H7 (cell line): ENCODE measurements at places on chromosomes 2 and 18. TPM values are rescaled to one million over a fixed set of nuclear protein-coding genes. Genes with fewer than 3 reads are reported as not detected.
A peak's percentile ranks its signal among the peaks of the same experiment; 100 is the strongest.

DNA sequence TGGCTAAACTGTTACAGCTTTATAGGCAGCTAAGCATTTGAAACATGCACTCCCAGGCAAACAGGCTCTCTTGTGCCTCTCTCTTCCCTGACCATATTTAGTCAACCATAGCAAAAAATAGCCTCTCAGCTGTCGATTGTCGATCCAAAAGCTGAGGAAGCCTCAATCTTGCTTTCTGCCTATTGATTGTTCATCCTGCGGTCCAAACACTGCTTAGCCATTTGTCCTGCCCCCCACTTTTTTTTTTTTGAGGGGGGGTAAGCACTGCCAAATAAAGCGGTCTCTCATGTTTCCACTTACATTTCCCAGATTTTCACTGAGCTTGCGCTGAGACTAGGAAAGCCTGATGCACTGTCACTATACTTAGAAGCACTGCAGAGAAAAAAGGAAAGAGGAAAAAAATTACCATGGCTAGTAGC, 90.8 kb downstream of the MIB1 start:
- DNase-seq, result no peak

GRCh38 chr2:189594305-189594704, 13.7 kb upstream of the SLC40A1 start:
- no peak for DNase-seq

DNA sequence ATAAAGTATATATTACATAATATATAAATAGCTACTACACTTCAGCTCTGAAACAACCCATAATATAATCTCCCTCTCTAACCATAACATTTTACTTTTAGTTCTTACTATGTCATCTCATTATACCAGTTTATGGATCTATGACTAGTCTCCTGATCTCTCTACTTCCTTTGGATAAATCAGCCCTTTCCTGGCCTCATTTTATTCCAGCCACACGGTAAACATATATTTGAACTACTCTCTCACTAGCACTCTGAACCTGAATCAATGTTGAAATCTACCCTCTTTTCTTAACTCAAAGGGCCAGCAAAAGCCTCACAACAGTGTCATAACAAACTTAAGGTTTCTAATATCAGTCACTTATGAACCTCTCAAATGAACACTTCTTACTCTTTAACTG, 62.6 kb downstream of the BAZ2B start:
- no peak for DNase-seq

DNA sequence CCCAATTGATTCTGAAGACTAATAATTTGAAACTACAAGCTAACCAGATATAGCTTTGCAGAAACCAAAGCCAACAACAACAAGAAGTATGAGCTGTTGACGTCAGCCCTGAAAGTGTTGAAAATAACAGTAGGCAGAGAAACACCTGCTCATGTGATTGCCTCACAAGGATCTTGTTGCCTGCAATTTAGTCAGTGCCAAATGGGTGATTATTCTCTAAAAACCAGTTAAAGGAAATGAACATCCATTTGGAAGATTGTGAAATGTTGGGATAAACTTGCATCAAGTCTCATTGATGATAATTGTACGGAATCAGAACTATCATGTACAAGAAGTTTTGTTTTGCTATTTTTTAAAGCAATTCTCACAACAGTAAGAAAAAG, 2.8 kb downstream of the CYTIP start:
- no peak for DNase-seq

DNA sequence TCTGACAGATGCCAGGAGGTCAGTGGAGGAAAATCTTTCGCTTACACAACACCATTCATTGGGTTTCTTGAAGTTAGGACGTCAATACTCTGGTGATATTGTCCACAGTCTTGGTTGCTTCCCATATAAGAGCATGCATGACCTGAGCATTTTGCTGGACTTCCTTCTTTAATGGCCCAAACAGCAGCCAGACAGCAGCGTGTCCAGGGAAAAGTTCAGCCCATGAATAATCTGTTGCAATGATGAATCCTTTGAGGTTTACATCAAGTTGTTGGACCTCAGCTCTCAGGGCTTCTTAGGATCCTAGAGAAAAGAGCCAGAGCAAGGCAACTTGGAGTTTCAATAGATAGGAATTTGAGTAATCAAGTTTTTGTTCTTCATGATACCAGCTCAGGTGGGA, 155.6 kb upstream of the MGAT5 start:
- DNase-seq, result no peak

GRCh38 chr2:241248897-241249296, 60.4 kb downstream of the ANO7 start:
- no peak for DNase-seq

- DNase-seq, result no peak
Observed at GRCh38 chr18:32237049-32237448, 47.2 kb downstream of the MEP1B start.

DNA sequence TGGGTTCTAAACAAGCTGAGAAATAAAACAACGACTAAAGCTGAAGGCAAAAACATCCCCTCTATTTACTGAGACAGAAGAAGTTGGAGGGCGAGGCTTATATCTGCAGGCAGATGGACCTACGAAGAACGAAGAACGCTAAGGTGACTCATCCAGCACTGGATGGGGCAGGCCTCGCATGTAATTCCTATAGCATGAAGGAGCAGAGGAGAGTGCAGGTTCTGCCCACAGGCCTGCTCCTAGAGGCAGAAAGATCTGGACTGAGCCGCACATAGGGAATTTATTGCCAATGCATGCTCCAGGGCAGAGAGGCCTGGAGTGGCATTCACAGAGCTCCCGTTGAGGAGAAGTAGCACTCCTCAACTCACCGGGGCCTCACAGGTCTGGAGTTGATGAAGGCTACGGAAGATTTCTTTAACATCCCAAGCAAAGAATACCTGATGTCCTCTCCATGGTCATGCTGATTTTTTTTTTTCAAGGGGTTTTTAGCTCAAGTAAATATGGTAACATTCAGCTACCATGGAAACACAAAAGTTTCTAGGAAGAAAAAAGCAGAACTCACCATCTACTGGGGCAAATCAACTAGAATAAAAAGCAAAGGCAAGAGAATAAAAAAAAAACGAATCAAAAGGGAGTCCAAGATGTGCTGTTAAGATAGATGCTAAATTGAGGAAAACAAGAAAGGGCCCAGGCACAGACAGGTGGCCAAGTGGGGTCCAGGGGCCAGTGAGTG, 10.4 kb upstream of the METTL21A start:
- DNase-seq, result no peak

GRCh38 chr2:217316743-217317142, 456.9 kb upstream of the TNP1 start:
- no peak for DNase-seq

- DNase-seq, result peak; percentile 77
Observed at GRCh38 chr2:160210599-160211138, 10.6 kb upstream of the ITGB6 start.

GRCh38 chr2:28941008-28941407, 40.1 kb upstream of the TOGARAM2 start:
- DNase-seq, result no peak

DNA sequence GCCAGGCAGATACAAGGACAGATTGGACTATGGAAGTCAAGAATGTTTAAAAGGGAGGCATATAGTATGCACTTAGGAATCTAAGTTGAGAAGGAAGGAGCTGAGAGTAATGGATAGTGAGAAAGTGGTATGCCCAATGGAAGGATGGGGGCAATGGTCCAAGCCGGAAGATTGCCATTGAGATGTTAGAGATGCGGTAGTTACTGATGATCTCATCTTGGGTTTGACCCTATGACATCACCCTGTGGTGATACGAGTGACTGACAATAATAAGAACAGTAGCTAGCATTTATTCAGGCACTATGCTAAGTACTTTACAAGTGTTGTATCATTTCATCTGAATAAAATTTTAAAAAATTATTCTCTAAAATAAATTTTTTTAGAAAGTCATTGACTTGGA, 38.5 kb upstream of the ACMSD start:
- DNase-seq, result no peak

GRCh38 chr2:240846873-240847595, 21.6 kb upstream of the AGXT start:
- DNase-seq, result no peak

- DNase-seq, result no peak
Observed at GRCh38 chr2:64112016-64112415, 32.2 kb downstream of the PELI1 start.

DNA sequence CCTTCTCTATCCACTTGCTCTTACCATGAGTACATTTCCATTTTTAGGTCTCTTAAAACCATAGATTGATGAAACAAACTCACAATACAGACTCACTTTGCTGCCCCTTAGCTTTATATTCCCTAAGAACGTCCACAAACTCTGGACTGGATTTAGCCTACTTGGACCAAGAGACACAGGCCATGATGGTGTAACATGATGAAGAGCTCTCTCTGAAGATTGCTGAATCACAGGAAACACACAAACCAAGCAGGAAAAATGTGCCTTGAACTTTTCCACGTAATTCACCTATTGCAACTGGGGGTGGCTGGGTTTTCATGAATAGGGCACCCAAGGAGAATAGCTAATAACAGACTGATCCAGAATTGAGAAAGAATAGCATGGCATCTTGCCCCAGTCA, 201.7 kb upstream of the RBBP8 start:
- DNase-seq, result no peak

GRCh38 chr2:105797298-105797819, 52.6 kb downstream of the NCK2 start:
- no peak for DNase-seq

DNA sequence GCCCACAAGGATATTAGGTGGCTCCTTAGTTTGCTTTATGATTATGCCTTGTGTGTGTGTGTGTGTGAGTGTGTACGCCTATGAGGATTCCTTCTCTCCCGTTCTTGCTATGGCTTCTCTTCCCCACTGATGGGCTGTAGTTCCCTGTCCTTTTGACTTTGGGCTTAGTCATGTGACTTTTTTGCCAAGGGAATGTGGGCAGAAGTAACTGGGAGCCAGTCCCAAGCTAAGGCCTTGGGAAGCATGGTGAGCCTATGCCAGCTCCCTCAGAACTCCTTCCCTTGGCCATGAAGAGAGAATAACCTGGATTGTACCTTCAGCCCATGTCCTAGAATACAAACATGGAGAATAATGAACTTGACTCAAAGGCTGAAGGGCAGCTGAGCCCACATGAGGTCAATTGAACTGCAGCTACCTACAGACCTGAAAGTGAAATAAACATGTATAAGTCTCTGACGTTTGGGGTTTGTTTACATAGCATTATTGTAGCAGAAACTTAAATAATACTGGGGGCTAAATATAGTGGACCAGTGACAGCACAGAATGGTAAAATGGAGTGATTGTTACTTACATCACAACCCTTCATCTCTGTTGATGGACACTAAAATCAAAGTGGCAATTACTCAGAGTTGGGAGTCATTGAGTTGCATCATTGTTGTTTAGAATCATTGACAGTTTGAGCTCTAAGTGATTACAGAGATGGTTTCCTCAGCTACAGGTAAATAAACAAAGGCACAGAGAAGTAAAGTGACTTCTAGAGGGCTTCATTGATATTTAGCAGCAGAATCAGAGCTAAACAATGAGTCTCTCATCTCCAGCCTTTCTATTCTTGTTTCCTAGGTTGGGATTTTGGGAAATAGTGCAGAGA, 15.3 kb upstream of the IL36G start:
- DNase-seq, result no peak

DNA sequence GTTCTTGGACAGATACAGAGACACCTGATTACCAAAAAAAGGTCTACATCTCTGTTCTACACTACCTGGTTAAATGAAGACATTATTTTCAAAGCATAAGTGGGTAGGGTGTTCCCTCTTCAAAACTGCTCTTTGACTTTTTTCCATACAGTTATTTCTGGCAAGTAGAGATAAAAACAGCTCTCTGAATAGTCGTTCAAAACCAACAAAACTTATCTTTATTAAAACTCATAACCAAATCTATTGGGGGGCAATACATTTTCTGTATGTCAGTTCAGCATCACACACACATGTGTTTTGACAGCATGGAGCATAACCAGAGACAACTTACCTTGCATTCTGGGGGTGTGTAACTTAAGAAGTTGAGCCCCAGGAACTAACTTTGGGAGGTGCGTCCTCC, 149.0 kb upstream of the EPC2 start:
- no peak for DNase-seq

Gene SLC5A7
- total RNA-seq, result 0.03 TPM in 1 of 2 replicates, not detected in the other

Gene SH3RF3
- total RNA-seq, result 0.80 and 1.0 TPM in 2 replicates

Gene COBLL1
- total RNA-seq, result 2.6 and 3.5 TPM in 2 replicates

Gene HTR2B
- not detected in 2 replicates for total RNA-seq

Gene LIMS3
- not detected in 2 replicates for total RNA-seq

Gene RGPD8
- total RNA-seq, result 4.6 and 11.8 TPM in 2 replicates

Gene CXXC1
- 55.1 and 59.3 TPM in 2 replicates for total RNA-seq

Gene COL5A2
- total RNA-seq, result 130 and 149 TPM in 2 replicates

Gene GCKR
- 0.07 TPM in 1 of 2 replicates, not detected in the other for total RNA-seq

Gene HOXD13
- total RNA-seq, result 0.07 TPM in 1 of 2 replicates, not detected in the other

Gene KCNG2
- total RNA-seq, result 0.14 and 0.18 TPM in 2 replicates

Gene SLC8A1
- 0.63 and 1.7 TPM in 2 replicates for total RNA-seq

Gene ARMC9
- 25.0 and 33.6 TPM in 2 replicates for total RNA-seq

Gene CABYR
- 12.2 and 15.7 TPM in 2 replicates for total RNA-seq

Gene PLCL1
- total RNA-seq, result 0.21 and 0.22 TPM in 2 replicates

Gene ALPI
- total RNA-seq, result 0.10 TPM in 1 of 2 replicates, not detected in the other

Gene TRAK2
- total RNA-seq, result 9.0 and 11.4 TPM in 2 replicates
